Right renal cortex interstitium (tissue), 3 donors: ENCODE measurements at places on chromosomes 5 and 9.

DNA sequence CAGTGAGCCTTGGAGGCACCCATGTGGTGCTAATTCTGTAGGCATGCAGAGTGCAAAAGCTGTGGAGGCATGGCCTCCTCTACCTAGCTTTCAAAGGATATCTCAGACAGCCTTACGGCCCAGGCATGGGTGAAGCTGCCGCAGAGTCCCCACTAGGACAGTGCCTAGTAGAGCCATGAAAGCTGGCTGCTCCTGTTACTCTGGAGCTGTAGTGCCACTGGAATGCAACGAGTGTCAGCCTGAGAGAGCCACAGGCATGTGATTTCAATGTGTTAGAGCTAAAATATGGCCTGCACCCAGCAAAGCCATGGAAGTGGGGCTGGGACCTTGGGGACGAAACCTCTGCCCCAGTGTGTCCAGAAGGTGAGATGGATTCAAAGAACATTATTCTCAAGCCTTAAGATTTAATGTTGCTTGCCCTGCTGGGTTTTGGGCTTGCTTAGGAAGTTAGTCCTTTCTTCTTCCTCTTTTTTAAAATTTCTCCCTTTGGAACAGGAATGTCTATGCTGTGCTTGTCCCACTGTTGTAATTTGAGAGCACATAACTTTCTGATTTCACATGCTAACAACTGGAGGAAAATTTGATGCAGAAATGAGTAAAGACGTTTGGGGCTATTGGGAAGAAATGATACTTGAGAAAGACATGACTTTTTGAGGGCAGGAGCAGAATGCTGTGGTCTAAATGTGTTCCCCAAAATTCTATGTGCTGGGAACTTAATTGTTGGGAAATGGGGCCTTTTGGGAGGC, 298.4 kb downstream of the PSAT1 start:
- no peak for DNase-seq

GRCh38 chr5:7412409-7412808, 16.5 kb downstream of the ADCY2 start:
- DNase-seq: no peak

GRCh38 chr9:22522206-22522740, 75.6 kb downstream of the DMRTA1 start:
- no peak for DNase-seq

- DNase-seq: no peak
Measured at GRCh38 chr9:98942906-98943681, 613 bp upstream of the COL15A1 start.

- no peak for DNase-seq
Measured at GRCh38 chr9:133246991-133247390, 28.0 kb downstream of the ABO start.
